ENCODE measurements at places on chromosomes 12 and 14.

GRCh38 chr12:19893514-19893913 lies 454.2 kb downstream of the AEBP2 start:
- DNase-seq: no peak

GRCh38 chr14:83309211-83309610 lies 1775.6 kb upstream of the SEL1L start:
- no peak for DNase-seq

GRCh38 chr14:50785457-50786063 lies 45.4 kb downstream of the NIN start:
- DNase-seq: no peak

GRCh38 chr14:21476523-21476924 lies 235 bp downstream of the RAB2B start:
- DNase-seq: no peak

GRCh38 chr12:117300174-117300573 lies 61.3 kb downstream of the NOS1 start:
- no peak for DNase-seq

DNA sequence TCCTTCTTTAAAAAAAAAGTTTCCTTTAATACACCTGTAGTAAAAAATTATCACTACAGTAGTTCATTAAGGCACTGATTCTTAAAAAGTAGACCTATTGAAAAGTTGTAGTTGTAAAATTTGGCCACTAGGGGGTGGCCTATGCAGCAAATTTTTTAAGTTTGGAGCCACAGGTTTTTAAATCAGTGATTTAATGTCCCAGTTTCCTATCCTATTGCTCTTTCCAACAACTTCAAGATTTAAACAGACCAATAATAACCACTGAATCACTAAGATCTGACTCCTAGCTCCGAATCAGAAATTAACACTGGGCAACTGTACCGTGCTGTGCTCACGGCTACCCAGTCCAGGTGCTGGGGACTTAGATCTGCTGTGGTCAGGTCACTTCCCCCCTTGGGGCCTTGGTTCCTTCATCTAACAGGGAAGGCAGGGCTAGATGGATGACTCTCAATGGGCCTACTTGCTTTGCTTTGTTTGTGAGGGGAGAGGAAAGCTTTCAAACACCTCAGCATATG lies 279.3 kb downstream of the MED13L start:
- peak; percentile 33 for DNase-seq

DNA sequence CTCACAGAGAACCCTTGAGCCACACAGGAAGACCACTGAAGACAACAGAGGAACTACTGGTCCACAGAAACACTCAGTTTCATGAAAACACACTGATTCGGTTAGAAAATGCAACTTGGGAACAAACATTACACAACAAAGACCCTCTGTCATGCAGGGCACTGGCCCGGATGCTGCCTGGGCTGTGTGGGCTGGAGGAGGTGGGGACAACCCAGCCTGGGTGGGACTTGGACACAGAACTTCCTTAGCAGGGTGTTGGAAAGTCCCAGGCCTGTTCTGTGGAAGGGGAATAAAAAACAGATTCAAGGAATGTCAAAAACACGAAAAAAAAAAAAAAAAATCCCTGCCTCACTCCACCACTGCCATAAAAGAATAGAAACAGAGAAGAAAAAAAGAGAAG lies 181.0 kb downstream of the MON2 start:
- no peak for DNase-seq

GRCh38 chr12:102966200-102966863 lies 8.9 kb downstream of the ASCL1 start:
- no peak for DNase-seq

DNA sequence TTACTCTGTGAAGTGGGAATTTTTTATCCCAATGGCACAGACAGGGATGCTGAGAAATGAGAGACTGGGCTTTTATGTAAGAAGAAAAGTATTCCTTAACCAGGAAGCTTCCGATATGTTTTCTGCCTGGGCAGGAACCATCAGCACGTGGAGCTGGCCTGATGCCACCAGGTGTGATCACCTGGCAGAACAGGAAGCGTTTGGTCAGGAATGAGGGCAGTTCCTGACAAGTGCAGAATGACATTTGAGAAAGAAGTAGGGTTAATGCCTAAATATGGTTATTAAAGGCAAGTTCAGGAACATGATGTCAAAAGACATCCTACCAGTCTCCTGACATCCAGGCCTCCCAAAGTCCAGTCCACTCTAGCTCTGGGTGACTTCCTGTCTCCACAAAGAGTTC lies 210.3 kb downstream of the NUAK1 start:
- no peak for DNase-seq

GRCh38 chr12:120204171-120204570 lies 3.3 kb upstream of the RPLP0 start:
- no peak for DNase-seq

DNA sequence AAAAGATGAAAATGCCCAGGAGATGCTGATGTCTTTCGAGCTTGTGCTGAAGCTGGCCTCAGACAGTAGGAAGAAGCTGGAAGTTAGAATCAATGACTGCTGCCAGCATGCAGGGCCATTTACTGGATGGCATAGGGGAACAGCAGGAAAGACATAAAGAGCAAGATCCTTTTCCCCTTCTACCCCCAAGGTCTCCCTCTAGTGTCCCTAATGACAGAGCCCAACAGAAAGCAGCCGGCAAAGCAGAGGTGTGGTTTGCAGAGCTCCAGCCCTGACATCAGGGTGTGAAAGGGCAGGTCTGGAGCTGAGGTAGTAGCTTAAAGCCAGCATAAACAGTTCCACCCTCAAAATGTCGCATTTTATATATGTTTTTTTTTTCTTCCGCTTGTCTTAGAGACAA lies 1560.7 kb upstream of the TMEM132C start:
- DNase-seq: no peak

DNA sequence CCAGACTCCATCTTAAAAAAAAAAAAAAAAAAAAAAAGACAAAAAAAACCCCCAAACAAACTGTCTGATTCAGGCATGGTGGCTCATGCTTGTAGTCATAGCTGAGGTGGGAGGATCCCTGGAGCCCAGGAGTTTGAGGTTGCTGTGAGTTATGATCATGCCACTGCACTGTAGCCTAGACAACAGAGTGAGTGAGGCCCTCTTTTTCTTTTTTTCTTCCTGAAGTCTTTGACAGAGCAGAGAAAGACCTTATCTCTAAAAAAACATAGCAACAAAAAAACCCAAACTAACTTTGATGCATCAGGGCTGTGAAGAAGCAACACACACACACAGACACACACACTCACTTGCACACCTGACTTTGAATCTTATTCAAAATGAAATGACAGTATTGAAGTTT lies 7.7 kb upstream of the AMN1 start:
- no peak for DNase-seq

GRCh38 chr12:24223926-24224325 lies 274.5 kb upstream of the SOX5 start:
- DNase-seq: no peak

DNA sequence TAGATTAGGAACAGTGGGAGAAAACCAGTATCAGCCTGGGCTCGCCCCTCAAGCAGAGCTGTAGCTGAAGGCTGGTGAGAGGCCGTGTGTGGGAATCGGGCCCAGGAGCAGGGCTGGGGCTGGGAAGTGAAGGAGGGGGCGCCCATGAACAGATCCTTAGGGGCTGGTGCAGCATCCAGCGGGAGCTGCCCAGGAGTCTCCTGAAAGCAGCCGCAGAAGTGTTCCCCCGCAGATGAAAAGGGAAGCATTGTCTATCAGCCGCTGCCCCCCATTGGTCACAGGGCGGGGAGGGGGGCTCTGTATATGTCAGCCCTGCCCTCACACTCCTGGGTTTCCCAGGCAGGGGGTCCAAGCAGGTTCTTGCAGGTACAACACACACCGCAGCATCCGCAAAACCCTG lies 15.6 kb upstream of the RFLNA start:
- DNase-seq: no peak

- DNase-seq: no peak
Measured at GRCh38 chr14:70811050-70811449, 1.7 kb upstream of the MAP3K9 start.

DNA sequence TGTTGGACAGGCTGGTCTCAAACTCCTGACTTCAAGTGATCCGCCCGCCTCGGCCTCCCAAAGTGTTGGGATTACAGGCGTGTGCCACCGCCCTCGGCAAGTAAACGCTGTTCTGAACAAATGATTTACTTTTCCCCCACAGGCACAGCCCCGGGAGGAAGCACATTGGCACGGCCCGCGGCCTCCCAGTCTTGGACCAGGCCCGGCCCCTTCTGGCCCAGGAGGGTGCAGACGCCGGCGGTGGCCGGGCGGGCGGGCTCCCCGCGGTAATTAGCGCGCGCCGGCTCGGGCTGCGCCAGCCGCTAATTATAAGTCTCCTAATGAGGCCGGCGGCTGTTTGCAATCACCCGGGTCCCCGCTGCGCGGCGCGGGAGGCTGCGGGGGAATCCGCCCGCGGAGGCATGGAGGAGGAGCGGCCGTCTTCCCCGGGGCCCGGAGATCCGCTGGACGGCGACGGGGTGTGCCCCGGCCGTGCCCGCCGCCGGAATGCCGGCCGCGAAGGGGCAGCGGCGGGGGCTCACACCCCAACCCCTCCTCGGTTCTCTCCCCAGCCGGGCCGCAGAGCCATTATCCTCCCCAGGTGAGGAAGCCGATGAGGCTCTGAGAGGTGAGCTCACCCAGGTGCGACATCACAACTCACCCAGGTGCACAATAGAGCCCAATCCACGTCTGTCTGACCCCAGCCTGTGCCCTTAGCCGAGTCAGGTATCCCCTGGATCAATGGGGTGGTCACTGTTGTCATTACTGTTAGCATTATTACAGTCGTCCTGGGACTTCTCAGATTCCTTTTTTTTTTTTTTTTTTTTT lies 3.3 kb upstream of the POP5 start:
- DNase-seq: peak; percentile 48

DNA sequence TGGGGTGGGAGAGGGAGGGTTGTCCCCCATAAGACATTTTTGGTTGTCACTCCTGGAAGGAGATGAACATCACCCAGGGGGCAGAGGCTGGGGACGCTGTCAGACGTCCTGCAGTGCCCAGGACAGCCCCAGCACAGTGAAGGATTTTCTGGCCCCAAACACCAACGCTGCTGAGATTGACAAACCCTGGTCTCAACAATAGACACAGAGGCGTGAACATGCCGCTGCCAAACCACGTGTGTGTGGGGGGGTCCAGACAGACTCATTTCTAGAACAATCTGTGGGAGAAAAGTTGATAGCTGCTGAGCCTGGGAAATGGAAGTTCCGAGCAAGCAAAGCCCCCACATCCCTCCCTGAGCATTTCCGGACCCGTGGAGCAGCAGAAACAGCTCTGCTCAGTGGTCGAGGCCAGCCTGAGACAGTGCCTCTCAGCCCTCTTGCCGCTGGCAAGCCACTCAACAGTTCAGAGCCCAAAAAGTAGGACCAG lies 43.8 kb upstream of the CLMN start:
- no peak for DNase-seq

DNA sequence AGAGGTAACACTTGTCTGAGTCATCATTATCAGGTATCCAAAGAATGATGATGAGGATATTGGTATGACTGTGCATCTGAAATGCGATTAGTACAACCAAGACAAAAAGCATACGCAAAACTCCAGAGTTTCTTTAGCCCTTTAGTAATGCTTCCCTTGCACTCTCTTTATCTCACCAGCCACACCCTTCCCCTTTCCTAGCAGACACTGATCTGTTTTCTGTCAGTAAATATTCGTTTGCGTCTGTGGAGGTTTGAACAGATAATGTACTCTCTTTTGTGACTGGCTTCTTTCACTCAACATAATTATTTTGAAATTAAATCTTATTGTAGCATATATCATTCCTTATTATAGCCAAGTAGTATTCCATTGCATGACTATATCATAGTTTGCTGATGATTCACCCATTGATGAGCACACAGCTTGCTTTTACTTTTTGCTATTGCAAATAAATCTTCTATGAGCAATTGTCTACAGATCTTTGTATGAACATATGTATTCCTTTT lies 775.7 kb downstream of the SLC6A15 start:
- no peak for DNase-seq

GRCh38 chr12:66103016-66103913 lies 27.3 kb downstream of the LLPH start:
- no peak for DNase-seq

DNA sequence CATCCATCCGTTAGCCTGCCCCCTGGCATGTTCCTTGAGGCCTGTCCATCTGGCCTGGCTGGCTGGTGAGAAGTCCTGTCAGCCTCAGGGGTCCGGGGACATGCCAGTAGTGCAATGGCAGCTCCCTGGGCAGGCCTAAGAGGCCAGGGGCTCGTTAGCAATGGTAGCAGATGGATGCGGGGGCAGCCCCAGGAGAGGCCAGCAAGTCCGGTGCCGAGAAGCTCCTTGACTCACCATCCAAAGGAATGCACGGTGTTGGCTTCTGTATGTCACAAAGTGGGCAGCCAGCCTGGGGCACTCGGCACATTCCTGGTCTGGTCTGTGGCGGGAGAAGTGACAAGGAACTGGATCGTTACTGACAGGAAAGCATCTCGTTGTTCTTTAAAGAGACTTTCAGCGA lies 319.9 kb downstream of the CACNA1C start:
- no peak for DNase-seq

GRCh38 chr14:61033054-61033453 lies 52.0 kb downstream of the SLC38A6 start:
- no peak for DNase-seq

DNA sequence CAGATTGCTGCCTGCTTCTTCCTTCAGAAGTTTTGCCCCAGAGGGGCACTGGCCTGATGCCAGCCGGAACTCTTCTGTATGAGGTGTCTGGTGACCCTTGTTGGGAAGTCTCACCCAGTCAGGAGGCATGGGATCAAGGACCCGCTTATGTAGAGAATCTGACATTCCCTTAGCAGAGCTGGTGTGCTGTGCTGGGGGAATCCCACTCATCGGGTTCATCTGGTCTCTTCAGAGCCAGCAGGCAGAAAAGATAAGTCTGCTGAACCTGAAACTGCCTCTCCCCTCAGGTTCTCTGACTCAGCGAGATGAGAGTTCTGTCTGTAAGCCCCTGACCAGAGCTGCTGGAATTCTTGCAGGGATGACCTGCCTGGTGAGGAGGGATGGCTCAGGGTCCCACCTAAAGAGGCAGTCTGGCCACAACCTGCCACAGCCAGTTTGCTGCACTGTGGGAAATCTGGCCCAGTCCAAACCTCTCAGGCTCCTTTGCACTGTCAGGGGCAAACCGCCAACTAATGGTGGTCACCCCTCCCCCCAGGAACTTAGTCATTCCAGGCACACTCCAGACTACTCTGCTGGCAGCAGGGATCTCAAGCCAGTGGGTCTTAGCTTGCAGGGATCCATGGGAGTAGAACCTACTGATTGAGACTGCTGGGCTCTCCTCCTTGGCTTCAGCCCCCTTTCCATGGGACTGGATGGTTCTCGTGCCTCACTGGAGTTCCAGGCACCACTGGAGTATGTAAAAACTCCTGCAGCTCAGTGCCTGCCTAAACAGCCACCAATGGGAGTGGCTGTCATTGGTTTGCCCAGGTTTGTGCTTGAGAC lies 4.1 kb downstream of the CLEC2D start:
- no peak for DNase-seq

GRCh38 chr12:68067762-68068376 lies 78.6 kb downstream of the IFNG-AS1 start:
- DNase-seq: no peak

- DNase-seq: no peak
Measured at GRCh38 chr12:20368114-20368650, at the start of gene PDE3A. PDE3A (plus strand) TSS chr12:20368537; CDS start chr12:20369285, 748 bp downstream.

Measured in naive B cell (primary cell).